ENCODE measurements at places on chromosomes 4 and X.

GRCh38 chr4:139839403-139840031 is 173.9 kb downstream of the MGST2 start:
- no peak for DNase-seq

DNA sequence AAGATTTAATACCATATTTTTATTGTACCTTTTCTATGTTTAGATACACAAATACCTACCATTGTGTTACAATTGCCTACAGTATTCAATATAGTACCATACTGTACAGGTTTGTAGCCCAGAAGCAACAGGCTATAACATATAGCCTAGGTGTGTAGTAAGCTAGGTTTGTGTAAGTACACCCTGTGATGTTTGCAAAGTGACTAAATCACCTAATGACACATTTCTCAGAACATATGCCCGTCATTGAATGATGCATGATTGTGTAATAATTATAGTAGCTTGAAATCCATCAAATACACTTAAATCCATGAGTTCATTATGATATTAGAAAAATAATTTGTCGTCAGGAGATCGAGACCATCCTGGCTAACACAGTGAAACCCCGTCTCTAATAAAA is 30.8 kb downstream of the GAB3 start:
- DNase-seq, result no peak

DNA sequence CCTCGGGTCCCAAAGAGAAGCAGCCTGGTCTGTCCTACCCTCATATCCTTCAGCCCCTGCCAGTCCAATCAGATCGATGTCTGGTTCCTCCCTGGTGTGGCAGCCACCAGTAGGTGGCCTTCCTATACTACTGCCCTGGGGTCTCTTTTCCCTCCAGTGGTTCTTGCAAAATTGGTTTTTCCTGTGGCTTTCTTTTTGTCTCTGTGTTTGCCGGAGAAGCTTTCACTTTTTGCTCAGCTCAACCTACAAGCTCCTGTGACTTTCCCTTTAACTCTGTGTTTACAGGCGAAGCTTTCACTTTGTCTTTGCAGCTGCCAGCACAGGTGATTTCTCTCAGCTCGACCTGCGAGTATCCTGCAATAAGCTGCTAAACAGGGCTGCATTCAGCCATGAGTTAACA is 46.8 kb downstream of the UGT2A3 start:
- no peak for DNase-seq

- DNase-seq, result no peak
These were observed 36.6 kb downstream of the ADRA2C start for GRCh38 chr4:3802571-3803474.

DNA sequence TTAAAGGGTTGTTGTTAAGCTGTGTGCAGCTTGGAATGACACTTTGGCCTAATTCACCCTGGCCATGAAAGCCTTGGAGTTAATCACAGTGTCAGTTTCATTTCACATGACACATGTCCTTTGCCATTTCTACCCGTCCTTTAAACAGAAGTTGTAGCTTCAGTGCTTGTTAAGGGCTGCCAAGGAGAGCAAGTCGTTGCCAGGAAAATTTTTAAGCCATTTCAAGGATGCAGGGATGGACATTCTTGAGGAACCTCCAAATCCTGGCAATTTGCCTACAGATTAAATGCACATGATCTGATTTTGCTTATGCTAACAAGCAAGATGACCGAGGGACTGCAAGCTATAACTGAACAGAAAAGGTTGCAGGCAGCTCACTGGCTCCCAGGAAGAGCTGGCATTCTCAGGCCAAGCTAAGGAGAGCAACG is 40.5 kb downstream of the SETD7 start:
- DNase-seq, result no peak

DNA sequence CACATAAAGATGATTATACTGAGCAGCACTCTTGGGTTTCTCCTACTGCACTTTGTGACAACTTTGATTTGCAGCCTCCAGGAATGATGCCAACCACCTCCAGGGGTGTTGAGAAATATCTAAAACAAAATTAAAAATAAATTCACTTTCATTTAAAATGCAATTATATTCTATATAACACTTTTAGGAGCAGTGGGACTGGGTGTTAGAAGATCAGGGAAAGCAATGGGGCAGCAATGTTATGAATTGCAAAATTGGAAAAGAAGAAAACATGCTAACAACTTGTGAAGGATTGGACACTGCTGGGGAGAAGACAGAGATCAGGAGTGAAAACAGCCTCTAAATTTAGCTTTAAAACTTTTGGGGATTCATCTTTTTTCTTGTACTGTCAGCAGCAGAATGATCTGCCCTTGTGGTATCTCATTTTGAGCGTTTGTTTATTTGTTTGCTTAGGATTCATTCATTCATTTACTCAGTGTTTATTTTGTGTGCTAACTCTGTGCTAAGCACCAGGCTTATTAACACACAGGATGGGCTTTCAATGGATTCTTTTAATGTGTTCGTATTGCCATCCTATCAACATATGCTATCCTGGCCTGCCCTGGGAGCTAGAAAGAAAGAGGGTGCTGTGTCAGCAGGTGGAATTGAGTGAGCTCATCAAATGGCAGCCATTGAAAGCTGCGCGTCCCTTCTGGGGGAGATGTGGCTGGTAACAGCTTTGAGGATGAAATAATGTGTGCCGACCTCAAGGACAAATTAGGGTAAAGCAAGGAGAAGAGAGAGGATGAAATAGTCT is 96.5 kb downstream of the FRMPD4 start:
- no peak for DNase-seq

DNA sequence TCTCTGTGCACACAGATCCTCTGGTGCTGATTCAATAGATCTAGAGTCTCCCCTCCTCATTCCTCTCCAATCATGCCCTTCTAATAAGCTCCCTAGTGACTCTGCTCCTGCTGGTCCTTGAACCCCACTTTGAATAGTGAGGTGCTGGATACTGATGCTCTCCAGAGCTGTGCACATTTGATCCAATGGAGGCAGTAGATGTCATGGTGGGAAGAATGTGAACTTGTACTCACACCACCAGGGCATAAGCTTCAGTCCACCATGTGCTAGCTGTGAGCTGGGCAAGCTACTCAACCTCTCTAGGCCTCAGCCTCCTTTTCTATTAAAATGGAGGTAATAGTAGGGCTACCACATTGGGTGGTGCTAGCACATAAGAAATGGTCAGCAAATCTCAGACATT is 241.1 kb downstream of the SPATA18 start:
- DNase-seq, result no peak

GRCh38 chrX:101383679-101384205 is 2.2 kb downstream of the BTK start:
- DNase-seq, result no peak

- peak; percentile 43 for DNase-seq
These were observed 136.5 kb downstream of the PJA1 start for GRCh38 chrX:69028761-69029120.

- no peak for DNase-seq
These were observed 49.9 kb upstream of the GIMD1 start for GRCh38 chr4:106418444-106418843.

GRCh38 chr4:109434007-109434971 is 674 bp downstream of the SEC24B start:
- DNase-seq, result no peak

- DNase-seq, result no peak
These were observed 228.0 kb downstream of the PALLD start for GRCh38 chr4:168724686-168725411.

DNA sequence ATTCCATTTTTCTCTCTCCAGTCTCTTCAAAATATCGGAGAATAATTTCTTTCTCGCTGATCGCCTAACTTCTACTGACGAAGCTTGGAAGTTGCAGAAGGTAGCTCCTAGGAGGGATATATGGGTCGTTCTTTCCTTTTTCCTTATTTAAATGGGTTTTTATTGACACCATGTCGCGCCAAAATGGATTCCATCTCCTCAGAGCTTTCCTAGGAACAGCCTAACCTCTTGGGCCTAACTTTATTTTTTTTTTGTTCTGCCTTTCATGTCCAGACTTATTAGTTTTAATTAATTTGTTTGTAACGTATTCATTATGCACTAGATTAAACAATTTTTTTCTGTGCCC is 359.4 kb upstream of the ZCCHC13 start:
- no peak for DNase-seq

- no peak for DNase-seq
These were observed 61.6 kb upstream of the TEX13A start for GRCh38 chrX:105282077-105282476.

- no peak for DNase-seq
These were observed 68.5 kb downstream of the ATP10D start for GRCh38 chr4:47553329-47554125.

GRCh38 chrX:72272868-72273267 is 4.2 kb downstream of the RPS4X start:
- no peak for DNase-seq

- DNase-seq, result no peak
These were observed 155.8 kb downstream of the PDGFC start for GRCh38 chr4:156815717-156816359.

- no peak for DNase-seq
These were observed 35.8 kb upstream of the PGRMC2 start for GRCh38 chr4:128323401-128323800.

GRCh38 chr4:78779280-78779679 is 3.1 kb downstream of the BMP2K start:
- DNase-seq, result no peak

DNA sequence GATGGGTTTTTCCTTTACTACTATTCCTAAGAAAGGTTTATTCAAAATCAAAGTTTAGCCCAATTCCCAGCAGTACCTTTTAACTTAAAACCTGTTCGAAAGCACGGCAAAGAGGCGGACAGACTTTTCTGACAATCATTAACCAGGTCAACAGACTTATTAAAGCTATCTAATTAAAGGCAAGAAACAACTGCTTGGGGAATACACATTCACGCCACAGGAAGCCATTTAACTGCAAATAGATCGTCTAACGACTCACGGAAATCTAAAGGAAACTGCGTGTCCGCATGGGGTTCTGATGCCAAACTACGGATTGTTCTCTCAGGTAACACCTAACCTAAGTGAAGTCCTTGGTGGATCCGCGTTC is 663 bp upstream of the USP53 start:
- no peak for DNase-seq

DNA sequence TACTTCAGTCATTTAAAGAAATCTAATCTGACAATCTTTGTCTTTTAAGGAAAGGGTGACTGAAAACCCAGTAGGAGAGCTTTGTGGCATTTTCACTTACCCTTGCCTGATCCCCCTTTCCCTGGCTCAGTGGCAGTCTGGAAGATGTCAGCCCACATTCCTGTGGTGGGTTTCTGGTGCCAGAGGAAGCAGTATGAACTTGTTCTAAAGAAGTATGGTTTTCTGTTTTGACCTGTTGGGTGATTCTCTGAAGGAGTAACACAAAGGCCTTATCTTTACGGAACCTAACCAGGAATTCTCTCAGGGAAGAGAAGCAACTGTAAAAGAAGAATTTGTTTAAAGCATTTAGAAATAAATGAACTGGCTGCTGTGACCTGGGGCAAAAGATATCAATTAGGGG is 41.9 kb downstream of the BMP15 start:
- no peak for DNase-seq

- DNase-seq, result no peak
These were observed 131.7 kb downstream of the REPS2 start for GRCh38 chrX:17078031-17078720.

DNA sequence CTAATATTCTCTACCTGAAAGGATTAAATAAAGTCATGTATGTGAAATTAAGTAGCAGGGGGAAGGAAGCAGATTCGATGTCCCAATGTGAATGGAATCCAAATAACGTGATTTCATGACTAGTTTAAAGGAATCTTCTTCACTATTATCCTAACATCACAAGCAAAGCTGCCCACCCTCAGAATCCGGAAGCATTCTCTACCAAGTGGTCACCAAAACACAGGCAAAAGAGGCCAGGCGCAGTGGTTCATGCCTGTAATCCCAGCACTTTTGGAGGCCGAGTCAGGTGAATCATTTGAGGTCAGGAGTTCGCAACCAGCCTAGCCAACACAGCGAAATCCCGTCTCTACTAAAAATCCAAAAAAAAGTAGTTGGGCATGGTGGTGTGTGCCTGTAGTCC is 212.9 kb downstream of the LDB2 start:
- DNase-seq, result no peak

- no peak for DNase-seq
These were observed 14.4 kb upstream of the SMS start for GRCh38 chrX:21926116-21926515.

DNA sequence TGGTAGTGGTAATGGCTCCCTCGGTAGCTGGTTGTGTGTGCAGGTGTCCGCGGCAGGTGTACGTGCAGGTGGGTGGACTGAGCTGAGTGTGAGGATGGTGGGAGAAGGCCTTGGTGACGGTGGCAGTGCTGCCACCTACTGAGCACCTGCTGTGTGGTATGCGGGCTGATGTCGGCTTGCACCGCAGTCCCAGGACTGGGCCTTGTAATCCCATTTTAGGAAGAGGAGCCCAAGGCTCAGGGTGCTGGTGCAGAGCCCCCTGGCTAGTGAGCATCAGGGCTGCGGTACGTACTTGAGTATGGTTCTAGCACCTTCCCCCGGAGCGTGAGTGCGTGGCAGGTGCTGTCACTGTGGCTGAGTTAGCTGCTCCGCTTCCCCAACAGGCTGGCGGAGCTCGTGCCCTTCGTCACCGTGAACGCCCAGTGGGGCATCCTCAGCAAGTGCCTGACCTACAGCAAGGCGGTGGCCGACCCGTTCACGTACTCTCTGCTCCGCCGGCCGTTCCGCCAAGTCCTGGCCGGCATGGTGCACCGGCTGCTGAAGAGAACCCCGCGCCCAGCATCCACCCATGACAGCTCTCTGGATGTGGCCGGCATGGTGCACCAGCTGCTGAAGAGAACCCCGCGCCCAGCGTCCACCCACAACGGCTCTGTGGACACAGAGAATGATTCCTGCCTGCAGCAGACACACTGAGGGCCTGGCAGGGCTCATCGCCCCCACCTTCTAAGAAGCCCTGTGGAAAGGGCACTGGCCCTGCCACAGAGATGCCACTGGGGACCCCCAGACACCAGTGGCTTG is 5.7 kb upstream of the CPZ start:
- no peak for DNase-seq

DNA sequence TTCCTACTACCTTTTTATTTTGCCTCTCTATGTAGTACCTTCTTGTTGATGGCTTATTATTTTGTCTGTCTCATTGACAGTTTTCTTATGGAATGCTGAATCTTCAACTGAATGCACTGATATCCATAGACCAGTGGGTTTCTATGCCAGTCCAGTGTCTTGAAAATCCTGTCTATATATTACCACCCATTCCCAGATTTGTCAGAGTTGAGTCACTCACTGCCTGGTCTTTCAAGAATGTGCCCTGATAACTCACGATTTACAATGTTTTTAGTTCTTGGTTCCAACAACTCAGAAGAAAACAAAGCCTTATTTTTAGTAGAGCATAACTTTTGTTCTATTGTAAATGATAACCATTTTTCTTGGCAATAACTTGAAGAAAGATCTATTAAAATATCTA is 606.0 kb upstream of the PITX2 start:
- DNase-seq, result no peak

GRCh38 chr4:78313754-78314120 is 237.8 kb upstream of the ANXA3 start:
- DNase-seq, result no peak

GRCh38 chr4:40281913-40282312 is 53.2 kb upstream of the CHRNA9 start:
- DNase-seq, result no peak

GRCh38 chr4:7854697-7855370 is 84.8 kb downstream of the AFAP1 start:
- DNase-seq, result no peak

GRCh38 chr4:43425206-43425605 is 532.7 kb downstream of the GRXCR1 start:
- no peak for DNase-seq

GRCh38 chrX:13046141-13046855 is 1.9 kb upstream of the FAM9C start:
- DNase-seq, result no peak

GRCh38 chrX:150763810-150764209 is 70.6 kb downstream of the MTMR1 start:
- peak; percentile 79 for DNase-seq

All from vagina (tissue), 2 donors.